ENCODE measurements at places on chromosomes 4 and X.
A peak's percentile ranks its signal among the peaks of the same experiment; 100 is the strongest.

DNA sequence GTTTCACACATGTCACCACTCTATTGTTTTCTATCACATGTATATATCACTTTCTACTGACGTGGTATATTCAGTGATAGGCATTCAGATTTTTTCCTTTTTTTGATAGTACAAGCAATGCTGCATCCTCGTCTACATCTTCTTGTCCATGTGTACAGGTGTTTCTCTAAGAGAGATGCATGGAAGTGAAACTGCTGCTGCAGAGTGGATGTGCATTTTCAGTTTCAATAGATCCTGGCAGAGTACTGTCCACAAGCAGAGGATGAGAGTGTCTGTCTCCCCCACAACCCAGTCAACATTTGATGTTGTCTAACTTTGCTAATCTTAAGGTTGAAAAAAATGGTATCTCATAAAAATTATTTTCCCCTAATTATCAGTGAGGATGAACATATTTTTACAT, 194.0 kb upstream of the CASK start:
- DNase-seq = no peak

- no peak for DNase-seq
Observed at GRCh38 chrX:47507153-47507867, 24.3 kb upstream of the ZNF41 start.

- DNase-seq = no peak
Observed at GRCh38 chr4:144356941-144357381, 216.4 kb upstream of the GYPA start.

- DNase-seq = no peak
Observed at GRCh38 chr4:17232566-17233253, 279.2 kb downstream of the QDPR start.

- no peak for DNase-seq
Observed at GRCh38 chrX:137574102-137574783, 8.3 kb downstream of the ZIC3 start.

GRCh38 chrX:21725916-21726315, 32.0 kb downstream of the SMPX start:
- no peak for DNase-seq

GRCh38 chrX:14694611-14695010, 165.3 kb downstream of the GLRA2 start:
- no peak for DNase-seq

DNA sequence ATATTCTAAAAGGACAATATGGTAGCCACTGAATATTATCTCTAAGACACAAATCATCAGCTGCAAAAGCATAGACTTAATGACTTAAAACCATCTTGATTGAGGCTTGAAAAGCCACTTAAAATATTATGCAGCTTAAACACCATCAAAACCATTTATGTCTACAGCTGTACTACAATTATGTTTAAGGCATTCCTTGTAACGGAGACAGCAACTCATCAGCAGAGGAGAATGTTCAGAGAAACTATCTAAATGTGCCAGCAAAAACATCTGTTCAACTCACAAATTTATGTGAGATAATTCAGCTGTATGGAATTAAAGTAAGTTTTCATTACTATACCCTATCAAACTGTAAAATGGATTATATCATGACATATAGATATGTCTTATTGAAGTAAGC, 147.9 kb upstream of the CTSO start:
- DNase-seq = no peak

DNA sequence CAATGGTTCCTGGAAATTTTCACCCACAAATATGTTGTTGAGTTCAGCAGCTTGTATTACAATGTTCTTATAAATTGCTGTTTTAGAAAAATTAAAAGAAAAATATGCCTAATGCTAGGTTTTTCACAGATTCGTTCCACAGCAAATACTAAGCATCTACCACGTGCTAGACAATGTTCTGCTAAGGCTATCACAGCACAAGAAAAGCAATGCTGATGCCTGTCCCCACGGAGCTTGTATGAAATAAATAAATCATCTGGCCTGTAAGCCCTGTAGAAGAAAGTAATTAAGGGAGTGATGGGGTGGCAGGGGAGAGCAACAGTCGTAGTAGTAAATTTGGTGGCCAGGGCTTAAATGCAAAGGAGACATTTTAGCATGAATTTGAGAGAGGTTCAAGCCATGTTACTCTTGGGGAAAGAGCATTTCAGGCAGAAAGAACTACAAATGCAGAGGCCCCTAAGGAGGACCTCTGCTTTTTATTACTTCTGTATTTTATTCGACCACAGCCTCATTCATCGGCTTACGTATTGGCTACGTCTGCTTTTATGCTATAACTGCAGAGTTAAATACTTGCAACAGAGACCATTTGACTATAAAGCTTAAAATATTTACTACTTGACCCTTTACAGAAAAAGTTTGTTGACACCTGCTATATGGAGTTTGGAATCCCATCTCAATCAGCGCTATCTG, 36.3 kb downstream of the ARAP2 start:
- DNase-seq = no peak

- no peak for DNase-seq
Observed at GRCh38 chr4:118005883-118006282, 28.4 kb upstream of the NDST3 start.

- no peak for DNase-seq
Observed at GRCh38 chr4:7423801-7424552, 10.8 kb downstream of the PSAPL1 start.

DNA sequence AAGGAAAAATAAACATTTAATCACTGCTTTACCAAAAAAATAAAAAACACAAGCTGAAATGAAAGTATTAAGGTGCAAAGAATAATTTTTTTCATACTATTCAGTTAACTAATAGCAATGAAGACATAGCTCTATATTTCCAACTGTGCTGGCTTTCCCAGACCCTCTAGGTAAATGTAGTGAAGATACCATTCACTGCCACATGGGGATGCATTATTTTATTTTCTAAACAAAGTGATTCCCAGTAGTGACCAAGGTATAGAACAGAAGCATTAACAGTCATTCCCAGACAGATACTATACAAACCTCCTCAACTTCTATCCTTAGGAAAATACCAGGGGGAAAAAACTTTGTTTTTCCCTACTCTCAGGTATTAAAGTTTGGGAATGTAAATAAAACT, 39.4 kb downstream of the ANTXR2 start:
- no peak for DNase-seq

DNA sequence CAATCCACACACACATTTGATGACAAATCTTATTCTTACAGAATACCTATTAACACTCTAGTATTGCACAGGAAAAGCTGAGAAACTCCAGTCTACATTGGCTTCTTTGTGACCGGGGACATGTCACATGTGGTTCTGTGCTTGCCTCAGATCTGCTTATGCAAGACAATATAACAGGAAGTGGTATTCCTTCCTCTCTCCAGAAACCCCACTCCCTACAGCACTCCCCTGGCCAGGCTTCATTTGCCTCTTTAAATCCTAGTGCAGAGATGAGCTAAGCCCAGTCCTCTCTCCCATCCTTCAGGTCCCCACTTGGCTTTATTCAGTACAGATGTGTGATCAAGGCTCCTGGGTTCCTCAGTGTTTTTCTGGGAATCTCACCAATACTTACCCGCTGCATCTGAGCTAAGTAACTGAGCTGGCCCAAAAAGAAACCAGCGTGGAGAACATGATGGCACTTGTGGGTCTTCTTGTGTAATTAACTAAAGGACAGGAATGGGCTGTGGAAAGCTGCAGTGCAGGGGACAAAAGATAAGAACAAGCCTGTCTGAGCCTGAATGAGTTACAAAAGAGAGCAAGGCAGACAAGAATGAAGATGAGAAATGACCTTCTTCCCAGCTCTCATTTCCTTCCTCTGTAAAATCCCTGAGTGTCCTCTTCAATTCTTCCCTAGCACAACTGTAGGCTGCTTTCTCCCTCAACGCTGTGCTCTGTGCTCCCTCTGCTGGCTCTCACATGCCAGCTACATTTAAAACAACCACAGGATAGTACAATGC, 105.6 kb downstream of the HNRNPD start:
- peak; percentile 8 for DNase-seq

DNA sequence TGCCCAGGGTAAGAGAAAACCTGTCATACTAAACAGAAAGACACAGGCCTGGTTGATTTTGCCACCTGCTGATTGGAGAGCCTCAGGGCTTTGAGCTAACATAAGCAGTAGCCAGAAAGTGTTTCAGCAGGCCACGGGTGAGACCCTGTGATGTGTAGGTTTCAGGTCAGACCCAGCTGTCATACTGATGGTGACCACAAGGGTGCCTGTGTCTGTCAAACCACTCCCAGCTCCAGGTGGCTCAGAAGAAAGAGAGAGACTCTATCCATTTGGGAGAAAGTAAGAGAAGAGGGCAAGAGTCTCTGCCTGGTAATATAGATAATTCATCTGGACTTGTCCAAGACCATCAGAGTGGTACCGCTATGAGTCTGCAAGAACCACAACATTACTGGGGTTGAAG, 72.8 kb upstream of the NLRP2B start:
- DNase-seq = no peak

GRCh38 chrX:50978920-50979682, 68.6 kb downstream of the BMP15 start:
- no peak for DNase-seq

DNA sequence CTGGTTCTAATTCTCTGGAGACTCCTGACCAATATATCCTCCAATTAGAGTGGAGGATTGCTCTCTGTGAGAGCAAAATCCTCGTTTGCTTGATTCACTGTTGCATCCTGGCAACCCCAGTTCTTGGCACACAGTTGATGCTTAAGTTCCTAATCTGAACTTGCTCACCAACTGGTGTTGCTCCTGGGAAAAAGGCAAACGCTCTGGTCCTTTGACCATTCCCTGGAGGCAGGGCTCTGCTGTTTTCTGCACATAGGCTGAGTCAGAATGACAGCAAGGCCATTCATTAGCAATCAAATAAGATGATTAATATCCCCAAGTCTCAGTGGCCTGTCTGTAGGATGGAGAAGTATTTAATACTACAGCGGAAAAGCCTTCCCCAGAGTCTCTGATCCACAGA, 172.7 kb upstream of the TBC1D9 start:
- DNase-seq = no peak

- DNase-seq = no peak
Observed at GRCh38 chrX:82666355-82666754, 841.7 kb upstream of the POU3F4 start.

DNA sequence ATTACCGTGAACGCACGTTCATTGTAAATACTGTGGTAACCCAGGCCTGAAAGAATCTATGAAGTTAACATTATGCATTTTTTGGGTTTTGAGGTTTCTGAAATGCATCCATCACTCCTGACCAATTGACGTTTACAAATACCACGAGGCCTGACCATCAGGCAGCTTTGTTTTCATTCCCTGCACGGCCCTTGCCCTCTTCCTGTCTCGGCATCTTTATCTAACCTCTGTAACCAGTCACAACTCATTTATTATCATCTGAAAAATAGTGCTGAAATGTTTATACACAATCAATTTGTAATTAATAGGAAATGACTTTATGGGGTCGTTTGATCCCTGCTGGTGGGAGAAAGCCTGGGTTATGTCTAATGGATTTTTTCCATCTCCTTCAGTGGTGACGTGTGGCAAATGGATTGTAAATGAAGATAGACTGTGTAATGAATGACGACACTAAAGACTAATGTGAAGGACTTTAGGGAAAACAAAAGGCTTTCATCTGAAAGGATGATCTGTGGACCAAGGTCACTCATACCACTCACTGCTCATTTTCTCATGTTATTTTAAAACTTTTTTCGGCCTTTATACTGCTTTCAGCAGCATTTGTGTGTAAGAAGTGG, 102.7 kb upstream of the SORBS2 start:
- DNase-seq = no peak

GRCh38 chr4:137644201-137644600, 111.9 kb upstream of the PCDH18 start:
- DNase-seq = no peak

DNA sequence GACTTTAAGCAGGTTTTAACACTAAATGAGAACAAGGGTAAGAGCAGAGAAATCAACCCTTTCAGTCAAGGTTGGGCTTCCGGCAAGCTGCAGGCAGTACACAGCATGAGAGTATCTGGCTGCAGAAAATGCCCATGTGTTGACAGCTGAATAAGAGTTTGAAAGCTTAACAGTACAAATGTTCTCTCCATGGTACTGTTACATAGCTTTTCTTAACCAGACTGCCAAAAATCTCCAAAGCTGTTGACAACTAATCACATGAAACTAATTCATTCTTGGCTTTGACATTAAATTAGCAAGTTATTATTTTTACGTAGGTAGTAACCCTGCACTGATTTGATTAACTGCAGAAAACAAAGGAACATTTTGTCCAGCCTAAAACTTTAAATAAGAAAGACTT, 153.5 kb downstream of the SLC10A7 start:
- no peak for DNase-seq

DNA sequence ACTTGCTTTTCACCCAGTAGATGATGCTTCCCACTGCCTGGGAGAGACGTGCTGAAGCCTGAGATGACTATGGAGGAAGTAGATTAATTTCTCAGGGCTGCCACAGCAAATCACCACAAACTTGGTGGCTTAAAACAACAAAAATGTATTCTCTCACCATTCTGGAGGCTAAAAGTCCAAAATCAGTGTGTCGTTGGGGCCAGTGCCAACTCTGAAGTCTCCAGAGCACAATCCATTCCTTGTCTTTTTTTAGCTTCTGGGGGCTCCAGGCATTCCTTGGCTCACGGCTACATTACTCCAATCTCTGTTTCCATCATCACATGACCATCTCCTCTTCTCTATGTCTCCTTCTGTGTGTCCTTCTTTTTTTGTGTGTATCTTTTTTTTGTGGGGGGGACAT, 105.8 kb upstream of the C1QTNF7 start:
- DNase-seq = no peak

DNA sequence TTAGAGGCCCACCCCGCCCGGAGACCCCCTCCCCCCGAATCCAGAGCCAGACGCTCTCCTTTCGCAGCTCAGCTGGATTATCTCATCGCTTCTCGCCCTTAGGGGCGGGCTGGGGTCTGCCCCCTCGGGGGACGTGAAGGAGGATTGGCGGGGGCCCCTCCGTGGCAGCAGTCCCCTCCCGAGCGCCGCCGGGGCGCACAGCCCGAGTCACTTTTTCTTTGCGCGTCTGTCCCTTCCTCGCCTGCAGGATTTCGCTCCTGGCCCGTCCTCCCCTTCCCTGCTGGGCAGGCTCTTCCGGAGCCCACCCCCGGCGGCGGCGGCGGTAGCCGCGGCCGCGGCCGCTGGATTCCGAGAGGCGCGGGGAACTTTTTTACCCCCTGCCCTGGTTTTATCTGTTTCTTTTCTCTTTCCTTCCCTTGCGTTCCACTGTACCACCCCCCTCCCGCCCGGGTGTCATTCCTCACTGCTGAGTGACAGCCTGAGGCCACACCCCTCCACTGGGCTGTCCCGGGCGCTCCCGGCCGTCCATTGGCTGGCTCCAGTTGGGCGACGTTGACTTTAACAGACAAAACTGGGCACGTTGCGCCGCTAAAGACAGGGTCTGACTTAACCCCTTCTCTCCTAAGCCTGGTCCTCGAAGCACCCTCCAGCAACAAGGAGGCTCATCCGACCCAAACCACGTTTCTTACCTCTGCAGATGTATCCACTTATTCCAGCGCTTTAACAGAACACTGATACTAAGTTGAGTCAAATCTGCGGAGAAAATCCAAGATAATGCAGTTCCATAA, 492 bp upstream of the NKX3-2 start:
- DNase-seq = no peak

- no peak for DNase-seq
Observed at GRCh38 chr4:47106561-47106960, 75.2 kb downstream of the GABRB1 start.

GRCh38 chr4:107243141-107243781, 207.1 kb upstream of the DKK2 start:
- DNase-seq = no peak

Measured in stimulated activated CD8-positive, alpha-beta memory T cell treated with anti-CD3 and anti-CD28 coated beads, Interleukin-7, amount 100 ng/mL, for 4 hours (primary cell).